ENCODE measurements at places on chromosomes 16 and 17. TPM values are rescaled to one million over a fixed set of nuclear protein-coding genes. Genes with fewer than 3 reads are reported as not detected.

EPOP gene
- 2.8 TPM for total RNA-seq

DOC2A gene
- total RNA-seq = not detected

ATP6V0C gene
- 74.9 TPM for total RNA-seq

VMO1 gene
- not detected for total RNA-seq

CLDN7 gene
- total RNA-seq = 1.1 TPM

CA4 gene
- total RNA-seq = not detected

ZG16 gene
- total RNA-seq = not detected

KRTAP4-4 gene
- total RNA-seq = not detected

KLHL10 gene
- total RNA-seq = not detected

GPR142 gene
- total RNA-seq = not detected

CRK gene
- 29.1 TPM for total RNA-seq

PIPOX gene
- 8.7 TPM for total RNA-seq

PIK3R5 gene
- total RNA-seq = 34.2 TPM

CLEC3A gene
- not detected for total RNA-seq

C1QTNF1 gene
- total RNA-seq = not detected

PRR15L gene
- not detected for total RNA-seq

METTL9 gene
- total RNA-seq = 59.2 TPM

TBC1D3G gene
- not detected for total RNA-seq

MEFV gene
- total RNA-seq = not detected

GLTPD2 gene
- not detected for total RNA-seq

TEX14 gene
- total RNA-seq = 0.16 TPM

CORO1A gene
- total RNA-seq = 1,030 TPM

PITPNM3 gene
- total RNA-seq = 1.1 TPM

PIK3R6 gene
- 0.91 TPM for total RNA-seq

CCL17 gene
- total RNA-seq = 7.0 TPM

LGALS9C gene
- total RNA-seq = not detected

CD300A gene
- 0.34 TPM for total RNA-seq

CALCOCO2 gene
- total RNA-seq = 115 TPM

GDPD1 gene
- 0.71 TPM for total RNA-seq

PLD6 gene
- total RNA-seq = 6.2 TPM

PRM3 gene
- total RNA-seq = not detected

DHRS7C gene
- not detected for total RNA-seq

G6PC1 gene
- total RNA-seq = not detected

EVPL gene
- not detected for total RNA-seq

CFAP97D1 gene
- total RNA-seq = not detected

SP6 gene
- total RNA-seq = not detected

CCL22 gene
- 276 TPM for total RNA-seq

MYL4 gene
- not detected for total RNA-seq

SLC38A8 gene
- total RNA-seq = not detected
